ENCODE measurements at places on chromosomes 11 and 22.

- DNase-seq, result no peak
These were observed 37.9 kb downstream of the HEPHL1 start for GRCh38 chr11:94059065-94059464.

DNA sequence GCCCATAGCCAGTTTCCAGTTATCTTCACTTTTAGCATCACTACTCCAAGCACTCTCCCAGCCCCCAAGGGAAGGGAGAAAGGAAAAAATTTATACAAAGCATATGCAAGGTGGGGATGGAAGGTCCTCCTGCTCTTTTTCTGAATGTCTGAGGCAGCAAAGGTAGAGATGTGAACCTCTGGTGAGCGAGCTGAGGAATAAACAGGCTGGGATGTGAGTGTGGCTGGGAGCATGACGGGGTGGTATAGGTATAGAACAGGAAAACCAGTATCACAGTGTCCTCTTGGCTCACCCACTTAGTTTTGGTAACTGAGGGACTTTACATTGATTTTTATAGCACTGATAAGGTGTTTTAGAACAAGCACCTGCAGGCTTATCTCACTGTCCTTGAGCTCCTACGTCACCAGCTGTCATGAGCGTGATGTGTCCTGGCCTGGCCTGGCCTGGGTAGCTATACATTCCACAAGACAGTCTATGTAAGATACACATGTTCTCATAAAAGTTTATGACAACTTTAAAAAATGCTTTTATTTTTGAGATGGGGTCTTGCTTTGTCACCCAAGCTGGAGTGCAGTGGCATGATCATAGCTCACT, 10.3 kb upstream of the POLD3 start:
- no peak for DNase-seq

- no peak for DNase-seq
These were observed 425.8 kb downstream of the SOX6 start for GRCh38 chr11:15930442-15931025.

DNA sequence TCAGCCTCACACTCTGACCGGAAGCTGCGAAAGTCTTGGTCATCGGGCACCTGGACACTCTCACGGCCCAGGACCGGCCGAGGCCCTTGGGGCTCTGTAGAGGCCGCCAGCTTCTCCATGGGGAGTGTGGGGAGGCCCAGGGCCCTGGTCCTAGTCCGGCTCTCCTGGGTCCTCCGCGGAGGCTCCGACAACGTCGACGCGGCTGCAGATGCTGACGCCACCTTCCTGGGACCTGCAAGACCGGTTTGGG, 12.9 kb downstream of the STARD10 start:
- no peak for DNase-seq

GRCh38 chr11:85772695-85773094, 38.2 kb downstream of the SYTL2 start:
- DNase-seq, result no peak

DNA sequence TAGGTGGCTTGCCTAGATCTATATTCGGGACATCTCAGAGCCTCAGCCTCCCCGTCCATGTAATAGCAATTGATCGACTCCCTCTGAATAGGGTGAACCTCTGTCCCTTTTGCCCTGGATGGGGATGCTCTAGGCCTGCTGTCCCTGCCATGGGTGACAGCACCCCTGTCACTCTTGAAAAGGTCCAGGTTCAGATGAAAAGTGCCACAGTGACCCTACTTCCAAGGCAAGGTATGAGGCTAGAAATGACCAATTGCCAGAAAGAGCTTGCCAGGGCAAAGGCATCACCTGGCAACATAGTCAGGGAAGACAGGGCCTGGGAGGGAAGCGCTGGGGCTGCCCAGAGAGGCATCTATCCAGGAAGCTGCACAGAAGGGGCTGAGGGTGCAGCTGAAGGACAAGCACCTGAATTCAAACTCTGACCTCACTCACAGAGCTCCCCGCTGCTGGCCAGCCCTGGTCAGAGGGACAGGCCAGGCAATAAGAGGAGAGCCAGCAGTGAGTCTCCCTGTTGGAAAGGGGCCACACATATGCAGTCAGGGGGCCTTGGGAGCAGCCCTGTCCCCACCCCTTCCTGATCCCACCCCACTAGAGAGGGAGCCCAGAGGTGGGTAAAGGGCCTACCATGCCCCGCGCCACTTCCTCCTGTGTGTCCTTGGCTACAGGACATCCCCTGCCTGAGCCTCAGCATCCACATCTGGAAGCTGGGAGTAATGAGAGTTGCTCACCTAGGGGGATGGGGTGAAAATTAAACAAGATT, 9.0 kb upstream of the APOBEC3A start:
- DNase-seq, result no peak

GRCh38 chr22:28670161-28670560, 9.5 kb downstream of the TTC28 start:
- no peak for DNase-seq

DNA sequence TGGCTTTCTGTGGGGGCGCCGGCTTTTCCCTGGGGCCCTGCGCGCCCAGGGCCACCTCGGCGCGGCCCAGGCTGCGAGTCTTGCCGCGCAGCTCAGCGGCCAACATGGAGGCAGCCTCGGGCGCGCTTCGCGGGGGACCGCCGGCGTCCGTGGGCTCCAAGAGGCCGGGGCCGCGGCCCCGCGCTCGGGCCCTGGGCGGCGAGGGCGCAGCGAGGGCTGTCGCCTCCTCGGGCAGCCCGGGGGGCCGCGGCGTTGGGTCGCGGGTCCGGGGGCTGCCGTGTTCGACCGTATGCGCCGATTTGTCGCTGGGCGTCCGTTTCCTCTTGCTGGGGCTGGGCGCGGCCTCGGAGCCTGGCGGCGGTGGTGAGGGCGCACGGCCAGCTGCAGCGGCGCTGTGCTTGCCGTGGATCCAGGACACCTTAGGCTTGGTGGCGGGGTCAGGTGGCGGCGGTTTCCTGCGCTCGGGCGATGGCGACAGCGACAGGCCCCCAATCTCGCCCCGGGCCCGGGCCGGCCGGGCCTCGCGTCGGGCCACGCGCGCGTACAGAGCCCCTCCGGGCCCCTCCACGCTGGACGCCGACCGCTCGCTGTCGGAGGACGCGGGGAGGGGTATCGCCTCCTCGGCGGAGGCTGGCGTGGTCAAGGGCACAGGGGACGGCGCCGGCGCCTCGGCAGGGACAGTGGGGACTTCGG, 11.9 kb downstream of the SCARF2 start:
- DNase-seq, result no peak

DNA sequence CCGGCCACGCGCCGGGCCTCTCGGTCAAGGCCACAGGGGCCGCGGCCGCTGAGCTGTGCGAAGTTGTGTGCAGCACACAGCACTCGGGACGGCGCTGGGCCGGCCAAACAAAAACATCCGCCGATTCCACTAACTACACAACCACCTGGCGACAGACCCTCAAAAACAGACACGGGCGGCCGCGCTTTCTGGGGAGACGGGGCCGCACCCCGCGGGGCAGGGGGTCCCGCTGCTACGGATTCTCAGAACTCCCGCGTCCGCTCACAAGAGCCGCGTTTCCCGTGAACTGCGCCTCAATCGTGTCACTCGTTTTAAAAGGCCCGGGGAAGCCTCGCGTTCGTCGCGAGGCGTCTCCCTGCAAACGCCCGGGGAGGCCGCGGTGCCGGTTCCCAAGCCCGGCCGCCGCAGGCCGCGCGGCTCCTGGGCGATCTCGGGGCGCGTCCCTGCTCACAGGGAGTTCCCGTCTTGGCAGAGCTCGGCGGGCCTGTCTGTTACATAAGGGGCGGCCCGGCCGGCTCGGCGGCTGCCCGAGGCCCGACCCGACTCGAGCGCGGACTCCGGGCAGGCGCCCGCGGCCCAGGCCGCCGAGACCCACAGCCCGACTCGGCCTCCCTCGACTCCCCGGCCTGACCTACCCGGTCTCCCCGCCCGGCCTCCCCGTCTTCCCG, 936 bp downstream of the BRD1 start:
- no peak for DNase-seq

- DNase-seq, result peak; percentile 62
These were observed 3.8 kb downstream of the SMTN start for GRCh38 chr22:31084811-31085492.

- DNase-seq, result no peak
These were observed 232.5 kb downstream of the RAB38 start for GRCh38 chr11:87942786-87943185.

DNA sequence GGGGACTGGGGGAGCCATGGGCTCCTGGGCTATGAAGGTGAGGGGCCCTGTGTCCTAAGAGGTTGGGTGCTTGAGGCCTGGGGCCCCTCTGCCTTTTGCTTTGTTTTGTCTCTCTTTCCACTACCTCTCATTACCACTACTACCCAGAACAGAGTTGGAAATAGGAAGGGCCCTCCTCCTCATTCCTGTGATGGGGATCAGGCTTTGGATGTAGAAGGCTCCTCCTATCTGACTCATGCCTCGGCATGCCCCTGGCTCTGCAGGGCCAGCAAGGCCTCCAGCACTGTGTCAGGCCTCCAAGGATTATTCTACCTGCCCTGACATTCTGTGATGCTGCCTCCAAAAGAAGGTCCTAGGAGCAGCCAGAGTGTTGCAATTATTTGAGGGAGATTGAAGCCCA, 766 bp downstream of the IZUMO1R start:
- no peak for DNase-seq

DNA sequence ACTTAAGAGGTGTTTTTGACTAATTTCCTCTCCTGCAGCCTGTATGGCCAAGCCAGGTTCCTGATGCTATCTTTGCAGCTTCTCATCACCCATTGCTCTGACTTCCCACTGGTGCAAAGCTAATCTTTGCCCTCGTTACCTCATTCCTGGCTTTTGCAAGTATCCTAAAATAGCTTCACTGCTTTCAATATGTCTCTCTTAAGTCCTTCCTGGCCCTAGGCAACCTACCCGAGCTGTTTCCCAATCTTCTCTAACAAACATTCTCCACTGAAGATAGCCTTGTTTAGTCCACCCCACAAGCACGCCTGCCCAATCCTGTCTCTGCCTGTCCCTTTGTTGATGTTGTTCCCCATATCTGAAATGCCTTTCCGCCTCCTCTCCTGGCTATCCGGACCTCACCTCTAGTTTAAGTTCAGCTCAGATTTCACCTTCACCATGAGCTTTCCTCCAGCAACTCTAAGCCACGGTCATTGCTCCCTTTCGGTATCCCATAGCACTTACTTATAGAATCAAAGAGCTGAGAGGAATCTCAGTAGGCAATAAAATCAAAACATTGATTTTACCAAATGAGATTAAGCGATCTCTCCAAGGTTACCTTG, 30.1 kb upstream of the CECR2 start:
- DNase-seq, result no peak

DNA sequence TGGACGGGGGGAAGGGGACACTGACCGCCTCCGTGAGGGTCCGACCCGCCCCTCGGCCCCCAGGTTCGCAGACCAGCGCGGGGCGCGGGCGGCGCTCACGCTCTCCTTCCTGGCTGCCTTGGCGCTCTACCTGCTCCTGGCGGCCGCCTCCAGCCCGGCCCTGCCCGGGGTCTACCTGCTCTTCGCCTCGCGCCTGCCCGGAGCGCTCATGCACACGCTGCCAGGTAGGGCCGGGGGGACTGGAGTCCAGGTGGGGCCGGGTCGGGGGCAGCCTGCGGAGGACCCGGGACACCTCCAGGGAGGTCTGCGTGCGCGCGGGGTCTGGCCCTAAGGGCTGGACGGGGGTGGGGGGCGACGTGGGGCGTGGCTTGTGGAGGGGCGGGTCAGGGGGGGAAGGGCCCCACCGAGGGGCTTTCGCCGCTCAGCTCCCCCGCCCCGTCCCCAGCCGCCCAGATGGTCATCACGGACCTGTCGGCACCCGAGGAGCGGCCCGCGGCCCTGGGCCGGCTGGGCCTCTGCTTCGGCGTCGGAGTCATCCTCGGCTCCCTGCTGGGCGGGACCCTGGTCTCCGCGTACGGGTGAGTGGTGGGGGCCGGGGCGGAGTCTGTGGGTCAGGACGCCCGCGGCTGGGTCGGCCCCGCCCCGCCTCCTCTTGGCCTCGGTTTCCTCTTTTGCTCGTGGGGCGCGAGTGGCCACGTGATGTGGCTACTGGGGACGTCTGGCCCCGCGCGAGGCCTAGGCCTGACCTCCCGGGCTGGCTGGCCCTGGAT, 19.9 kb downstream of the PHLDA2 start:
- DNase-seq, result no peak

DNA sequence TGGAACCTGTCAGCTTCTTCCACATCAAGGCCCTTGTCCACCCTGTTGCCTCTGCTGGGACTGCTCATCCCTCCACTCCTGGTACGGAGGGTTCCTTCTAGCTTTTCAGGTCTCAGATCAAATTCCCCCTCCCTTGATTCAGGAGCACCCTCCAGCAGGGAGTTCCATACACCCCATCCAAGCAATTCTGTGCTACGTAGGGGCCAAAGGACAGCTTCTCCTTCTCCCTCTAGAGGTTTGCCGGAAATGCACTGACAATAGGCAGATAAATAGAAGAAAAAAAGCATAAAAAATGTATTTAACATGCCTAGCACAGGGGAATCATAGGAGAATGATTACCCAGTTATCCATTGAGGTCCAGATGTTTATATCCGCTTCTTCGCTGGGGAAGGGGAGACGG, 3.3 kb upstream of the CARD10 start:
- no peak for DNase-seq

DNA sequence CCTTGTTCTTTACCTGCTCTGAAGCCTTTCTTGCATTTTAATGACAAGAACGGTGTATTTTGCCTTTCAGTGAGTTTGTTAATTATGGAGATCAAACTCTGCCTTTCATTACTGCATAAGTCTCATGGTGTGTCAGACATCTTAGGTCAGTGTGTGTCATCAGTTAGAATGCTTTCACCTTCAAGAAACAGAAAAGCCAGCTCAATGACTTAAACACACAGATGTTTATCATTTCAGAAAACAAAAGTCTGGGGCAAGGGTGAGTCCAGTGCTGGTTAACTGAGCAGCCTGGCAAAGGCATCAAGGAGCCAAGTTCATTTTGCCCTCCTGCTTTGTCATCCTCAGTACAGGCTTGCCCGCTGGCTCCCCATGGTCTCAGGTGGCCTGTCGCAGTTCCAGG, 54.5 kb downstream of the PACS1 start:
- no peak for DNase-seq

- DNase-seq, result no peak
These were observed 1.0 kb upstream of the PRDM10 start for GRCh38 chr11:130003717-130004001.

GRCh38 chr11:15920856-15921629, 435.3 kb downstream of the SOX6 start:
- no peak for DNase-seq

DNA sequence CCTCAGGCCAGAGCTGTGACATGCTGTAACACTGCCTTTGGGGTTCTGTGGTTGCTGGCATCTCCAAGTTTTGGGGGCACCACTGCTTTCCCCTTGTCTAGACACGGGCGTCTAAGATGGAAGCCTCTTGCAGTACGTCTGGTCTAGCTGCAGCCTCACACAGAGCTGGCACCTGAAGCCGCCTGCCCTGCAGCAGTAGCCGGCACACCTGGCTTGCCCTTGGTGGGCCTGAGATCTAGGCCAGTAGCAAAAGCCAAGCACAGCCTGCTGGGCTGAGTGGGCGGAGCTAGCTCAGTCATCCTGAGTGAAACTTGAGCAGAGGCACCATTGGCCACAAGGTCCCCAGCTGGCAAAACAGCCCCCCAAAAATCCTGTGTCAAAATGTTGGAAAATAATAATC, 154.2 kb downstream of the DLG2 start:
- DNase-seq, result no peak

GRCh38 chr11:72229336-72229924, 4.9 kb downstream of the INPPL1 start:
- no peak for DNase-seq
